Osteocyte (in vitro differentiated cells): ENCODE measurements at places on chromosomes 7 and 10. TPM values are rescaled to one million over a fixed set of nuclear protein-coding genes. Genes with fewer than 3 reads are reported as not detected.

DNA sequence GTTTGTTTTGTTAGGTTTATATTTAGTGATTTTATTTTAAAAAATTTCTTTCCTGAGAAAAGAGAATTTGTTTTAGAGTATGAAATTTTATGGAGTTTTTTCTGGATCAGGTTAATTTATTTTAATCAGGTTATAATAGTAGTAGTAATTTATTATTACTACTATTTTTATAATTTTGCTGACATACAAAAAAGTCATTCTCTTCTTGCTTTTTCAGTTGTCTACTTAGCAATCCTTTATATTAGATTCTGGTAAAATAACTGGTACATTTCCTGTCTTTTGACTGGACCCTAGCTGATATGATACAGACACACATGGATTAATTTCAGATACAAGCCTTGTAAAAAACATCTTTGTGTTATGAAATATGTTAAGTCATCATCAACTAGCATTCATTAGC is 5.3 kb downstream of the CASD1 start:
- DNase-seq, result no peak

Gene TMEM196
- total RNA-seq, result not detected in 2 replicates

DNA sequence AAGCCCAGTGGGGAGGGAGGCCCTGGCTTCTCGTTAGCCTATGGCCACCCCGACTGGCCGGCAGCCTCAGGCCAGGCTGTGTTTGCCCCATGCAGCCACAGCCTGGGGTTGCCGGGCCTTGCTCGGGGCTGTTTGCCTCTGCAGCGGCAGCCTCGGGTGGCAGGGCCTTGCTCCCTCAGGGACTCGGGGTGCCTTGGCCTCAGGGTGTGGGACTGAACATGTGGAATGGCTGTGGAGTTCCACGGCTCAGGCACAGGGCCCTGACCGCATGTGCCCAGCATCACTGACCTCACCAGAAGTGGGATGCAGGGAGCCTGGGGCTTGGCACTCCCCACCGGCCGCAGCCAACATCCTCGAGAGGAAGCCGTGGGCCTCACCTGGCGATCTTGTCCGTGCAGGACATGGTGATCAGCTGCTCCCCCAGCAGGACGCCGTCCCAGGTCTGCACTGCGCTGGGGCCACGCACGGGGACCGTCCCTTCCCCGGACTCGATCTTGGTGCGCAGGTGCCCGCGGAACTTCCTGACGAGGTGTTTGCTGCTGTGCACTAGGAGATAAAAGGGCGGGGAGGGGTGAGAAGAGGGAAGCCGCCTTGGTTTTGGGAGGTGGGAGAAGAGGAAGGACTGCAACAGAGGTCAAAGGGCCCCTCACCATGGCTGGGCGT is 160.5 kb downstream of the WDR37 start:
- peak; percentile 83 for DNase-seq

Gene SPAM1
- not detected in 2 replicates for total RNA-seq

DNA sequence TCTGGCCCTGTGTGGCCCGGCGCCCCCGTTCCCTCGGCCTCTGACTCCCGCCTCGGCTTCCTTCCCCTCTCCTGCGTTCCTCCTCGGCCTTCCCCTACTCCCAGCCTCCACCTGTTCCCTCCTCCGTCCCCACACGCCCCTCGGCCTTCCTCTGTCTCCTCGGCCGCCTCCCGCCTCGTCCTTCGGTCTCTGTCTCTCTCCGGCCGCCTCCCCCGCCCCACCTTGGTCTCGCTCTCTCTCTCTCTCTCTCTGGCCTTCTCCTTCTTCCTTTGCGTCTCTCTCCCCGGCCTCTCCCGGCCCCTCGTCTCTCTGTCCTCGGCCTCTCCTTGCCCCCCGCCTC is 588 bp downstream of the GET4 start:
- no peak for DNase-seq

Gene COL1A2
- 7,492 and 7,869 TPM in 2 replicates for total RNA-seq

- DNase-seq, result no peak
These were observed 225.3 kb upstream of the PRSS1 start for GRCh38 chr7:142523821-142524460.

DNA sequence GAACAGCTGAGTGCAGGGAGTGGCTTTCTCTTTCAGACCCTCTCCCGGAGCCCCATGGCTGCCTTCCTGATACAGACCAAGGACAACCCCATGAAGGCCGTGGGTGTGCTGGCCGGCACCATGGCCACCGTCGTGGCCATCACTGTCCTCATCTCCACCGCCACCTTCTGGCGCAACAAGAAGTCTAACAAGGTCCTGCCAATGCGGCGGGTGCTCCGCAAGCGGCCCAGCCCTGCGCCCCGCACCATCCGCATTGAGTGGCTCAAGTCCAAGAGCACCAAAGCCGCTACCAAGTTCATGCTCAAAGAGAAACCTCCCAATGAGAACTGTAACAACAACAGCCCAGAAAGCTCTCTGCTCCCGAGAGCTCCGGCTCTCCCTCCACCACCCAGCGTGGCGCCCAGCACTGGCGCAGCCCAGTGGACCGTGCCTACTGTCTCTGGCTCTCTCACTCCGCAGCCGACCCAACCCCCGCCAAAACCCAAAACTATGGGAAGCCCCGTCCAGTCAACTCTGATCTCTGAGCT is 11.2 kb downstream of the LRIT2 start:
- no peak for DNase-seq

Gene ODAD2
- 2.8 and 4.3 TPM in 2 replicates for total RNA-seq

DNA sequence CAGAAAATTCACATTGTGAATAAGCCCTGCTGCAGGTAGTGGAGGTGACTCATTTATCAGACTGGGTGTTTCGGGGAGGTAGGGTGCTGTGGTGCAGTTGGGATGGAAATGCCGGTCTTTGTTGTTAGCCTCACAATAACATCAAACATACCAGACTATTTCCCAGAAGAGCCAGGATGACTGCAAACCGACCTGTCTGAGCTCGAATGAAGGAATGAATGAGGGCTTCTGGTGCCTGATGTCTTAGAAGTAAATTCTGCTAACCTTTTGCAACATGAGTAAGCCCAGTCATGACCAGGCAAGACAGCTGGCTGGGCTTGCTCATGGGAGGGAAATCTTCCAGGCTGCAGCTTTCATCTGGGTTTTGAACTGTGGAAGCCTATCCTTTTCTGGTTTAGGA is 2.4 kb upstream of the VDAC2 start:
- no peak for DNase-seq

Gene RBP3
- not detected in 2 replicates for total RNA-seq

DNA sequence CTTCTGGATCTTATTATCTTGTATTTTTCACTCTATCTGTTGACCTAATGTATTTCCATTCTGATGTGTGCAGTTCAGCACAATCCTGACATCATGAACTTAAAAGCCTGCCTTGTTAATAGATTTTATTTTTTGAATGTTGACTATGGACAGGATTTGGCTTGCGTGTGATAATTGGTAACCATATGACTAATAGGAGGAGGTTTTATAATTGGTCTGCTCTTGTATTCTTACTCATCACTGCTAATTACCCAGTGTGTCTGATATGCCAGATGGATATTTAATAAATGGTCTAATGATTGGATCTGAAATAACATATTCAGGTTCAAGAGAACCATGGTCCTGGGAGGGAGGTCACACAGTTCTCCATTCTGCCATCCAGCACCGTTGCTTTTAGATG is 45.9 kb downstream of the MTURN start:
- DNase-seq, result no peak

Gene PPP1R17
- total RNA-seq, result not detected in 2 replicates

DNA sequence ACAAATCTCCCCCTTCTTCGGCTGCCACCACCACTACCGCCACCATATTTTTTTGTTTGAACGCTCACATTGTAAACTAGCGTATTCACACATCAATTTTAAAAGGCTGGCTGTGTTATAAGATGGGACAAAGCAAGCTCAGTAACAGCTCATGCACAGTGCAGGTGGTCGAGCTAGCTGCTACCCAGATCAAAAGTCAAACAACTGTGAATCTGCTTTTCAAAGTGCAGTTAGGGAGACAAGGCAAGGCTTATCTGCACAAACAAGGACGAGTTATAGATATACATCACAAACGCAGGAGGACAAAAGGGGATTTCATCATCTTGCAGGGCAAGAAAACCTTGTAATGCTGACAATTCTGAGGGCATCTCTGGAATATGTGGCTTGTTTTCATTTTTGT is 231.6 kb downstream of the VTI1A start:
- DNase-seq, result no peak

Gene CHST15
- total RNA-seq, result 66.3 and 73.6 TPM in 2 replicates

DNA sequence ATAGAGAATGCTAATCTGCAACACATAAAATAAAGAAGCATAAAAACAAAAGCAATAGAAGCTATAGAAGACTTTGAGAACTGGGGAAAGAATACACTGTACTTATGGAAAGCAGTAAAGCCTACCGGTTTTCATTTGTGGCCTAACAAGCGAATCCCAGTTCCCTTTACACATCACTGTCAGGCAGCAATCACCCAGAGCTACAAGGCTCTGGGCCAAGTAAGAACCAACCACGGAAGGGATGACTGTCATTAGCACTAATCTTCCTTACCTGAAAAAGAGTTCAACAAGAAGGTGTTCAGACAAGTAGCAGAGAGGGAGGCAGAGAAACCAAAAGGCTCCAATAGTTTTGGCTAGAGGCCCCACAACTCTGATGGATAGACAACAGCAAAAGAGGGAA is 15.0 kb downstream of the CCDC6 start:
- DNase-seq, result no peak

GRCh38 chr10:112269266-112269665 is 13.9 kb upstream of the TECTB start:
- DNase-seq, result no peak

DNA sequence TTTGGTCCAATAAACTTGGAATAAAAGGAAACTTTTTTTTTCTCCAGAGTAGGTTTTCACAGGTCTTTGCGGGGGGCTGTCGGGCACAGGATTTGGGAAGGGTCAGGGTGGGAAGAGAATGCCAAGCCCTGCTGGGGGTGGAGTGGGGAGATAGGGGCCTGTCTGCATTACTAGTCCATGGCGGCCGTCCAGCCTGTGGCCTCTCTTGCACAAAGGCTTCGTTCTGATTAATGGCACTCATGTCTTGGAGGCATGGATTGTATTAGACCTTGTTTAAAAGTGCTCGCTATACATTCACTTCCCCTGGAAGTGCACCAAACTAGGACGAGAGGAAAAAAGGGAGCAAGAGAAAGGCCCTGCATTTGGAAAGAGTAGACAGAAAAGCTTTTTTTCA is 37.2 kb downstream of the LRMDA start:
- DNase-seq, result no peak

Gene SPDYE5
- not detected in 2 replicates for total RNA-seq

Gene JAKMIP3
- 0.64 and 0.65 TPM in 2 replicates for total RNA-seq

Gene RFC2
- total RNA-seq, result 13.5 and 13.8 TPM in 2 replicates

Gene CUBN
- total RNA-seq, result 1.4 and 1.7 TPM in 2 replicates

- DNase-seq, result no peak
These were observed 1.5 kb upstream of the C10orf95 start for GRCh38 chr10:102452672-102453340.

Gene MYOZ1
- total RNA-seq, result 0.59 and 0.78 TPM in 2 replicates

Gene ACBD7
- total RNA-seq, result 0.73 and 0.86 TPM in 2 replicates

DNA sequence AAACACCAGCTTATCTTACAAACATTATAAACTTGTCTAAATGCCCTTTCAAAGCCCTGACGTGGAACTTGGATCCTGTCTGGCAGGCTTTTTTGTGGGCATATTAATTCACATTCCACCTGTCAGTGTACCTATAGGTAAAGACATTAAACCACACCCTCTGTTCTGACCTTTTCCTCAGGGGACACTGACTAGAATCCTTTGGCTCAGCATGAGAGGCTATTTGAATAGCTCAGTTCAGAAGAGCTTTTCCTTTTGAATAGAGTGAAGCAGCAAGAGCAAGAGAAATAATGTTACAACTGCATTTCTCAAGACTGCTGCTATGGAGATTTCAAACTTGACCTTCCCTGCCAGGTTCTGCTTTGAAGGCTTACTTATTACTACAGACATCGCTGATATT is 76.9 kb downstream of the CYP51A1 start:
- no peak for DNase-seq

Gene NDUFB8
- 151 and 169 TPM in 2 replicates for total RNA-seq

Gene ADAMTS14
- total RNA-seq, result 3.8 and 4.1 TPM in 2 replicates

Gene TMEM140
- total RNA-seq, result 0.18 TPM in 1 of 2 replicates, not detected in the other

Gene PLPP4
- 1.9 and 2.0 TPM in 2 replicates for total RNA-seq

- DNase-seq, result no peak
These were observed 24.7 kb downstream of the PDGFA start for GRCh38 chr7:494906-495305.

GRCh38 chr7:147681530-147681929 is 909.0 kb upstream of the C7orf33 start:
- no peak for DNase-seq

GRCh38 chr10:70306181-70306705 is 22.4 kb upstream of the NPFFR1 start:
- DNase-seq, result no peak

DNA sequence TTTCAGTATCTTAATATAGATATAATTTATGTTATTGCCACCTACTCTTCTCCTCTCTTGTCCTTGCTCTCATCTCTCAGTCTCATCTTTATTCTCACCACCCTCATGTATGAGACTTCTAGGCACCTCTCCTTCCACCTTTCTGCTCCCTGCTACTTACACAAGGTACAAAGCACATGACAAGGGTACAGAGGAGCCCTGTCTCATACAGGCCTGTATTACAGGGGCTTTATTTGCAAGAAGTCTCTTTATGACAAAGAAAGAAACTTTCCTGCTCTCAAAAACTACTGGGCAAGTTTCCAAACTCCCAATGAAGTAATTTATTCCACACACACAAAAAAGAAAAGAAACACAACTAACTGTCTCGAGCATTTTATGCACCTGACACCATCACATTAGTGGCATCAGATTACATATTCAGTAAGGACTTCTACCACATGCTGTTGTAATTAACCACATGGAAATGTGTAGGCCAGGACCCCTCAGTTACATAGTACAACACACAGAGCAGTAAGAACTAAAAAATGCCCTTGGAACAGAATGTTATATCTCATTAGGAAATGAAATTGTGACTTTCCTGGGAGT is 253.1 kb downstream of the FZD1 start:
- DNase-seq, result no peak

DNA sequence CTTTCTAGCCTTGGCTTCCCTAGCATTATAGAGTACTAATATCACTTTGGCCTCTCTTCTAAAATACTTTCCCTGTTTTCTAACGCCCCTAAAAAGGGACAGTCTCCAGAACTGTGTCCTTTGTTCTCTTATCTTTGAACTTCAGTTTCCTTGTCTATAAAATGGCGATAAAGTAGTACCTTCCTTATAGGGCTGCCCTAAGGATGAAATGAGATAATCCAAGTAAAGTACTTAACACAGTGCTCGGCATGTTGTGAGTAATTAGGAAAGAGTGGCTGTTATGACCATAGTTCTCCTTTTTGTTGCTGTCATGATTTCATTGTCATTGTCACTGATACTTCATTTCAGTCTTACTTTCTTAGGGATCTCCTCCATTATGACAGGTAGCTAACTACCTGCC is 114.7 kb downstream of the EXOC4 start:
- DNase-seq, result no peak

GRCh38 chr10:28996947-28997551 is 291.8 kb upstream of the LYZL1 start:
- no peak for DNase-seq

Gene CYP26A1
- not detected in 2 replicates for total RNA-seq

Gene RELN
- total RNA-seq, result 0.19 and 0.52 TPM in 2 replicates

GRCh38 chr7:139683137-139683921 is 94.5 kb downstream of the HIPK2 start:
- no peak for DNase-seq

GRCh38 chr7:68917041-68917651 is 681.1 kb upstream of the AUTS2 start:
- DNase-seq, result no peak

Gene SPDYE8
- total RNA-seq, result not detected in 2 replicates

Gene DRGX
- not detected in 2 replicates for total RNA-seq

Gene OR13A1
- total RNA-seq, result not detected in 2 replicates

GRCh38 chr7:70573071-70573661 is 558.8 kb upstream of the GALNT17 start:
- DNase-seq, result no peak
